ENCODE measurements at places on chromosomes 16 and 17.
A peak's percentile ranks its signal among the peaks of the same experiment; 100 is the strongest.

DNA sequence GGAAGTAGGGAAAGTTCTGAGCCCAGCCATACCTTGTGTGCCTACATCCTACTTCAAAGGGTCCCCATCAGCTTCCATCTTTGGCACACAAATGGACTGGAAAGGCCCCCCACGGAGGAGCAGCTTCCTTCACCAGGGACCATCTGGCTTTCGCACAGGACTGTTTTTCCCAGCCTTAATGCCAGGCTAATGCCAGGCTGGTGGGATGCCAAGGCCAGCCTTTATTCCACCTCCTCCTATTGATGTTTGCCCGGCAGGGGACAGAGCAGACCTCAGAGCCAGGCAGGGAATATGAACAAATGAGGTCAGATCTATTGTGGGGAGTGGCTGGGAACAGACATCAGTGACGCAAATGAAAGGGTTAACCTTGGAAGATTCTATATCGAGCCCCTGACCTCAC lies 5.7 kb downstream of the GPR179 start:
- no peak for DNase-seq

DNA sequence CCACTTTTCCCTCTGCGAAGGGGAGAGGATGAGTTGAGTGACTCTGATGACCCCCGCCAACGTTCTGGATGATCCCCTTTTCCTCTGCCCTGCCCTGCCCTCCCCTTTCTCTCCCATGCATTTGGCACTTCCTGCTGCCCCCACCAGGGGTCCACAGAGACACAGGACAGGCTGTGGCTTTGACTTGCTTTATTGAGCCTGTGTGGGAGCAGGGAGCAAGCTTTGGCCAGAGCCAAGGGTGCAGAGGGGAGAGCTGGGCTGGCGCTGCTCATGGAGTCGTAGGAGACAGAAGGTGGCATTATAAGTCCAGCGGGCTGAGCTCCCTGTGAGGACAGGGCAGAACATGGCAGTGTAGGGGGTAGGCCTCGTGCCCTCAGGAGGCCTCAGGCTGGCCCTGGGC lies 1.6 kb downstream of the PPY start:
- peak; percentile 17 for DNase-seq

- peak; percentile 38 for DNase-seq
These were observed at the start of gene CHST4 for GRCh38 chr16:71526111-71526631. Gene CHST4, plus strand, starts transcription at chr16:71526426. Its CDS starts 10,252 bp downstream, at chr16:71536678.

- no peak for DNase-seq
These were observed 709 bp upstream of the ENO3 start for GRCh38 chr17:4950075-4950745.

DNA sequence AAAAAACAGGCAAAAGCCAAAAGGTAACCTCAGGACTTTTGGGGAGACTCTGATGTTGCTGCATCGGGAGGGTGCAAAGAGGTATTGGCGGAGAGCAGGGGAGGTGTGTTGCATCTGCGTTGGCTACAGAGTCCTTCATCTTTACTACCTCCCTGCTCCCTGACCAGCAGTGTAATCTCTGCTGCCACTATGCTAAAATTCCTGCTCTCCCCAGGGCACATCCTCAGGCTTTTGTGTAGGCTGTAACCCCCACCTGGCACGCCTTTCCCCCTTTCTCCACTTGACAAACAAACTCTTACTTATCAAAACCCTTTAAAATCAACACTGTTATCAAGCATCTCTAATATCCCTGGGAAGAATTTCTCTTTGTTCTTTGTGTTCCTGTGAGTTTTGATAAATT lies 435.3 kb downstream of the HAPSTR1 start:
- no peak for DNase-seq

GRCh38 chr16:1532081-1532760 lies 1.2 kb upstream of the TMEM204 start:
- DNase-seq = peak; percentile 3

- DNase-seq = no peak
These were observed 16.6 kb downstream of the TUBD1 start for GRCh38 chr17:59876107-59876506.

- no peak for DNase-seq
These were observed 651 bp downstream of the SHMT1 start for GRCh38 chr17:18362698-18363100.

GRCh38 chr16:55592306-55592705 lies 25.8 kb downstream of the CAPNS2 start:
- no peak for DNase-seq

DNA sequence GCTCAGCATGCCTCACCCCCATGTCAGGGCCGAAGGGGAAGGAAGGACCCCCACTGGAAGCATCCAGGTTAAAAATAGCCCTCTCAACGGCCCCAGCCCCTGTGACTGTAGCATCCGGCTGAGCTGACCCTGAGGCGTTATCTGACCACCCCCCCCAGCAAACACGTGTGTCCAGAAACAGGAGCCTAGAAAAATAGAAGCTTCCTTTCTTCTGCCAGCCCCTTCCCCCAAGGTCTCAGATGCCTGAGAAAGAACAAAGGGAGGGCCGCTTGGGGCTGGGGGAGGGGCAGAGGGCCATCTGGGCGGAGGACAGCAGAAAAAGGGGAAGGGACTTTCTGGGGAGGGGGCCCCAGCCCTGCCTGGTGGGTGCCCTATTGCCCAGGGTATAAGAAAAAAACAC lies 55.8 kb downstream of the ACTG1 start:
- no peak for DNase-seq

DNA sequence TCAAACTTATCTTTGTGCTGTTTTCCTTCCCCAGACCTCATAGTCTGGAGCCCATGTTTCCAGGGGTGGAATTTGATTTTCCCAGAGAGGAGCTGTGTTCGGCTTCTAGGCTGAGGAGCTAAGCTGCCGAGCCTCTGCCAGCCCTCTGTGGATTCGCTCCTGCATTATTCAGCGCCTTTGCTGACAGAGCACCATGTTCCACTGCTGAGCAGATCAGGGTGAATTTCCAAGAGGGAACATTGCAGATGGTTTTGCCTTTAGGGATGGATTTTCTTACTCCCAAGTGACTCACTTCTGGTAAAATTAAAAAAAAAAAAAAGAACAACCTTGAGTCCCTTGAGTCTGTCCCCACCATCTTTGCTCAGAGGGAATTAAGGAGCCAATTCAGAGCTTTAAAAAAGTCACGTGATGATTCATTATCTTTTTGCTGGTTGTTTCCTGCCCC lies 229.5 kb downstream of the PRKCA start:
- no peak for DNase-seq

GRCh38 chr17:74011966-74012365 lies 191.5 kb upstream of the RPL38 start:
- DNase-seq = no peak

DNA sequence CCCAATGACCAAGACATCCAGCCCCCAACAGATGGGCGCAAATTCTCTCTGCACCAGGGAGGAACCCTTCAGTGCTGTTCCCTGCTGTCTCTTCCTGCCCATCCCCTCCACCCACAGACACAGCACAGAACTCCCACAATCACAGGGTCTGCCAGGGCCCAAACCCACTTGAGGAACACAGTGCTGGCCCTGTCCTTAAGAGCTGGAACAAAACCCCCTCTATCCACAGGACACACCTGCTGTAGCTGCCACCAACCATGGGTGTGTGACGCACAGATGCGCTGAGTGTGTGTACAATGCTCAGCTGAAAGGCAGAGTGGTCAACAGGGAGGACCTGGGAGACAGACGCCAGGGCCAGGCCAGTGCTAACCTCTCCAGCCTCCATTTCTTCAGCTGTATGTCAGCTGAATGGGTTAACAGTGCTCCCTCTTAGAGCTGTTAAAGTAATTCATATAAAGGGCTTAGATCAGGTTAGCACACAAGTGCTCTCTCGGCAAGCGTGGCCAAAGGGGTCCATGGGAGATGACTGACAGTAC lies 62.1 kb downstream of the AMFR start:
- DNase-seq = no peak

- DNase-seq = no peak
These were observed 2.7 kb upstream of the LIMD2 start for GRCh38 chr17:63702721-63703015.

GRCh38 chr16:67421030-67421429 lies 4.8 kb upstream of the ZDHHC1 start:
- DNase-seq = no peak

DNA sequence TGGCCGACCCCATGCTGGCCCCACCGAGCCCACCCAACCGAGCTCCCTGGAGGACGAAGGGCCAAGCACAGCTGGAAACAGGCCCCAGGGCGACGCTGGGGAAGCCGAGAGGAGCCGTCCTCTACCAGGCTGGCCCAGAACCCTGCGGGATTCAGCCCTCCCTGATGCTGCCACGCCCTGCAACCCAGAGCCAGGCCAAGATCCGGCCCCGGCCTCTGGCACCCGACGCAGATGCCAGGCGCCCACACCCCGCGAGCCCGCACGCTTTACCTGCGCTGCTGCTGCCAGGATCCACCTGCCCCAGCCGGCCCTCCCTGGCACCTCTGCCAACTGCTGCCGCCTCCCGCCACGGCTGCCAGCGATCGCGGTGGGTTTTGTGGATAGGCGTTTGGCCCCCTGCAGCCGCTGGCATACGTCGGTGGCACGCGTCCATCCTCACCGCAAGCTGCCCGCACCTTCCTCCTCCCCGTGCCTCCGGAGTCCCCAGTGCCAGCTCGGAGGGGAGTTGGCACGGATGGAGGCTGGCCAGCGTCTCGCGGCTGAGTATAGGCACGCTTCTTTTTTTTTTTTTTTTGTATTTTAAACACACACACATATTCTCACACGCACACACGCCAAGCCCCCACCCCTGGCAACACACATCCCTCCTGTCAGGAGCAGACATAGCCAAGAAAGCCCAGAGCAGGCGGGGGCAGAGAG lies 41.3 kb upstream of the ACSF3 start:
- DNase-seq = no peak

DNA sequence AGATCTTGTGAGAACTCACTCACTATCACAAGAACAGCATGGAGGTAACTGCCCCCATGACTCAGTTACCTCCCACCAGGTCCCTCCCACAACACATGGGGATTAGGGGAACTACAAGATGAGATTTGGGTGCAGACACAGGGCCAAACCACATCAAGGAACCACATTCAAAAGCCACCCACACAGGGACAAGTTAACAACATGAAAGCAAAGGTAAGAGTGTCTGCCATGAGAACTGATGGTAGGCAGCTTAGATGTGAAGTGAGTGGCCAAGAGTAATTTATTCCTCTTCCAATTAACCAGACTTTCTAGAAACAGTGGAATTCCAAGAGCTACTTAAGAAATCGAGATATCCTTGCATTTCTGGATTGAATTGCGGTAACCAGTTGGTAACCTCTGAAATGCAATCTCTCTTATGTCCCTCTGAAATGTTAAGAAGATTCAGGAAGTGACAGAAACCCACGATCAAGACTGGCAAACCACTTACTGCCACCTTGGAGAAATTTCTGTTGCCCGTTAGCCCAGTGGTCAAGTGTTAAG lies 167.4 kb upstream of the CACNG5 start:
- DNase-seq = no peak
